ENCODE measurements at places on chromosomes 5 and 9.

- DNase-seq, result no peak
Observed at GRCh38 chr5:35665096-35665495, 47.4 kb downstream of the SPEF2 start.

DNA sequence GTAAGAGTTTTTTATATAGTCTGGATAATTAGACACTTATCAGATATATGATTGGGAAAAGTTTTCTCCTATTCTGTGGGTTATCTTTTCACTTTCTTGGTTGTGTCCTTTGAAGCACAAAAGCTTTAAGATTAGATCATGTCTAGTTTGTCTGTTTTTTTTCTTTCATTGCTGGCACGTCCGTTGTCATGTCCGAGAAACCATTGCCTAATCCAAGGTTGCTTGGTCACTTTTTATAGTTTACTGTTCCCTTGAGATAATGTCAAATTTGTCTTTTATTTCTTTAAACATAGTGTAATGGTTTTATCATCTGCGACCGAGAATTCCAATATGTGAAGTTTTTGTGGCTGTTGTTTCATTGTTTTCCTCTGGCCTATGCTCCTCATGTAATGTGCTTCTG is 28.8 kb downstream of the GARNL3 start:
- DNase-seq, result no peak

GRCh38 chr9:79974806-79975422 is 403.1 kb downstream of the TLE4 start:
- DNase-seq, result no peak

- no peak for DNase-seq
Observed at GRCh38 chr5:122296871-122297270, 15.2 kb upstream of the SNCAIP start.

GRCh38 chr5:24226479-24226878 is 418.3 kb downstream of the CDH10 start:
- no peak for DNase-seq

GRCh38 chr5:54803471-54804011 is 181.9 kb downstream of the ESM1 start:
- no peak for DNase-seq

All from hematopoietic multipotent progenitor cell treated with erythropoietin and hydrocortisone succinate and interleukin-3 and kit ligand, for 8 days (in vitro differentiated cells).